CD4-positive, alpha-beta T cell treated with Interleukin-15 for 4 hours (primary cell): ENCODE measurements at places on chromosomes 13 and 19.

- no peak for DNase-seq
Measured at GRCh38 chr13:27813826-27814225, 21.5 kb downstream of the GSX1 start.

DNA sequence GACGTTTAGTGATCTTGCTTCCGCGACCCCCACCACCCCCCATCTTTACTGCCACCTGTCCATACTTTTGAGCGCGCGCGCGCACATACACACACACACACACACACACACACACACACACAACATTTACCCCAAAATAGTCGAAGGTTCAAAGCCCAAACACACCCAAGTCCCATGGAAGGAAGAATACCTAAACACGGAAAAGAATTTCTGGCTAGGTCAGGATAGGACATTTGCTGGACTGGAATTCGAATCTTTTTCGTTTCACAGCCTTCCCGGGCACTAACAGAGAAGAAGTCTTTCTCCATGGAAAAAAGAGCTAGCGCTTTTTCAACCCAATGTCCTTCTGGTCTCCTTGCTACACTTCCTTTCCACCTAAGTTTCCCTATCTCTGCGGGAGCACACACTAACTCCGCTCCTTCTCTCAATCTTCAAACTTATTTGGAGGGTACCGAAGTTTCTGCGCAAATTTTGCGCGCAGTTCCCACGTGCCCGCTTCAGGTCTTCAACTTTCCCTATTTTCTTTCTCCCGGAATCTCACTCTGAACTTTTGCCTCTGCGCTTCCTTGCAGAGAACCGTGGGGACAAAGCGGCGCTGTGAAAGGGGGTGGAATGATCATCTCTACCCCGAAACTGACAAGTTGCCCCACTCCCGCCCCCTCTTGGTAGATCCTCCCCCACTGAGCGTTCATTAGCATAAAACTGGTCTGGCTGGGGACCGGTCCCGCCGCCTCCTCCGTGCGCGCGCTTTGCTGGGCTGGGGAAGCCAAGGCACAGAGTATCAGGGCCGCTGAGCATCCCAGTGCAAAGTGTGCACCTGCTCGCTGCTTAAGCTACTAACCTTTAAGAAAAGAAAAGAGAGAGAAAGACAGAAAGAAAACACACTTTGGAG, 2.7 kb downstream of the DACH1 start:
- no peak for DNase-seq

GRCh38 chr19:52397310-52398080, at the start of gene ZNF528:
ZNF528 (plus strand) TSS chr19:52397849; CDS start chr19:52402014, 4,165 bp downstream.
- DNase-seq, result peak; percentile 93

GRCh38 chr13:113945857-113946408, 27.9 kb downstream of the C13orf46 start:
- no peak for DNase-seq

DNA sequence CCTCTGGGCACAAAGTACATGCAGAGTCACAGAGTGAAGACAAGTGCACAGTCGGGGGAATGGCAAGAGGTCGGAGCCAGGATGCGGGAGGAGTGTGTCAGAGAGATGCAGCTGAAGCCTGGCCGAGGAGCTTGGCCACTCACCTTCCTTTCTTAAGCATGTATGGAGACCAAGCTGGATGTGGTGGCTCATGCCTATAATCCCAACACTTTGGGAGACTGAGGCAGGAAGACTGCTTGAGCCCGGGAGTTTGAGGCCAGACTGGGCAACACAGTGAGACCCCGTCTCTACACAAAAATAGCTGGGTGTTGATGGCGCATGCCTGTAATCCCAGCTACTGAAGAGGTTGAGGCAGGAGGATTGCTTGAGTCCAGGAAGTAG, 67.0 kb downstream of the LATS2 start:
- no peak for DNase-seq

DNA sequence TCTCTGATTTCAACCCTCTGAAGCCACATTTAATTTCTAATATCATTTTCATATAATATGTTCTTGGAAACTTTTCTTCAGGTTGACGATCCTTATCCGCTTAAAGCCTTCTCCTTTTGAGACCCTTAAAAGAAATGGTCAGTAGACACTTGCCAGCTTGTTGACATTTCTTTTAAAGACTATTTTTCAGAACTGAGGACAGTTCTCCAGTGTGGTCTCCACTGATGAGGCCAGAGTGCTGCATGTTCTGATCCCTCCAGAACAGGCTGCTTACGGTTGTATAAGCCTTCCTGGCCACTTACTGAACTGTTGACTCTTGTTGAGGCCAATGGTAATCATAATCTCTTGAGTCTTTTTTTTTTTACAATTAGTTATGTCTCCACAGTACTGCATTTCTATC, 477.3 kb downstream of the FGF9 start:
- no peak for DNase-seq

- DNase-seq, result no peak
Measured at GRCh38 chr13:32910530-32910929, 105.7 kb upstream of the KL start.

- no peak for DNase-seq
Measured at GRCh38 chr13:66855131-66855530, 375.0 kb downstream of the PCDH9 start.

DNA sequence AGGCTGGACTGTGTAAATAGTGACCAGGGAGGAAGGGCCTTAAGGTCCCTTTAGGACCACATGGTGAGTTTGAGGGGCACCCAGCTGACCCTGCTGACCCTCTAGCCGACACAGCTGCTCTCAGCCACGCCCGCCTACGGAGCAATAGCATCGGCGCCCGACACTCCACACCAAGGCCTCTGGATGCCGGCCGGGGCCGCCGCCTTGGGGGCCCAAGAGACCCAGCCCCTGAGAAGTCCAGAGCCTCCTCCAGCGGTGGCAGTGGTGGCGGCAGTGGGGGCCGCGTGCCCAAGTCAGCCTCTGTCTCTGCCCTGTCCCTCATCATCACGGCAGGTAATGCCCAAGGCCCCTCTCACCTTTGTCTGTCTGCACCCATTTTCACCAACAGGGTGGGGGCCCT, 8.6 kb upstream of the PIK3R2 start:
- no peak for DNase-seq

- DNase-seq, result no peak
Measured at GRCh38 chr13:54975676-54976075, 1947.1 kb downstream of the OLFM4 start.

DNA sequence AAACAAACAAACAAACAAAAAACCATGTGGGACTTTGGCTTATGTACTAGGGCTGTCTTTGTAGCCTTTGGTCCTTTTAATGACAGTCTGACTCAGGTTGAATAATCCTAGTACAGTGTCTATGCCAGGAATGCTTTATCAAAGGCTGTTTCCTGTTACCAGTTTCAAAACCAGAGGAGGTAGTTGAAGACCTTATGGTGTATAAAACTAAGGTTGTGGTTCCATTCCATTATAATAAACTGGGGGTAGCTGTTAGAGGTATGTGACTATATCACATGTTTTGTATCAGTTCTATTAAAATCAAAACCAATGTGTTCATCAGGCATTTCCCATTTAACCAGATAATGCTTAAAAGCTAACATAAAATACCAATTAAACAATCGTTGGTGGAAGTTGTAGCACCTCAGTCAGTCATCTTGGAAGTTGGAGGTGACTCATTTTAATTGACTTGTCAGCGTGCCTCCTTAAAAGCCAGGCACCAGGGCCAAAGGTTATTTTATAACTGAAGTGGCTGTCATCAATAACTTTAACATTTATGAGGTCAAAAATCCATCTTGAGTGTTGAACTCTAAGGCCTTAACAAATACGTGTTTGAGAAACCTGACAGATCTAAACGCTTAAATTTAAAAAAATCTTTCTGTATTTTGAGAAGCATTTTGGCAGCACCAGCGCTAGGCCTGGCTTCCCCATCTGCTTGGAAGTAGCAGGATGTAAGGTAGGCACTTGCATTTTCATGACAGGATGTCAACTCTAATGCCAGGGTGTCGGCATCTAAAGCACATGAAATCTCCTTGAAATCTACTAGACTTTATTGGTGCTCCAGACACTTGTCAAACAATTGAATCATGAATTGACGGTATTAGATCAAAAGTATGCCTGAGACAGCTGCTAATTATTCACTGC, 162.5 kb downstream of the LMO7 start:
- no peak for DNase-seq

DNA sequence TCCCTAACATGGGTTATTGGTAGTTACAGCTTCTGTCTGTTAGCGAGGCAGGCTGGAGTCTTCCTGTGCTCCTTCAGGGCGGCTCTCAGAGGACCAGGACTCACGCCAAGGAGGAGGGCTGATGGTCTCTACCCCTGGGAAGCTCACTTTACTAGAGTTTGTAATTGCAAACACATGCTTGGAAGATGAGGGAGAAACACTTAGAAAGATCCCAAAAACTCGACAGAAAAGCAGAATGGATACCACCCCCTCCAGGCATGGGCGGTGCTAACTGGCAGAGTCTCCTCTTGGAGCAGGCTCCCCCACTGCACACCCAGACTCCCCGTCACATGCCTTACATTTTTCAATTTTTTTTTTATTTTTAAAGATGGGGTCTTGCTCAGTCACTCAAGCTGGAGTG, 62.0 kb downstream of the PARP4 start:
- no peak for DNase-seq

DNA sequence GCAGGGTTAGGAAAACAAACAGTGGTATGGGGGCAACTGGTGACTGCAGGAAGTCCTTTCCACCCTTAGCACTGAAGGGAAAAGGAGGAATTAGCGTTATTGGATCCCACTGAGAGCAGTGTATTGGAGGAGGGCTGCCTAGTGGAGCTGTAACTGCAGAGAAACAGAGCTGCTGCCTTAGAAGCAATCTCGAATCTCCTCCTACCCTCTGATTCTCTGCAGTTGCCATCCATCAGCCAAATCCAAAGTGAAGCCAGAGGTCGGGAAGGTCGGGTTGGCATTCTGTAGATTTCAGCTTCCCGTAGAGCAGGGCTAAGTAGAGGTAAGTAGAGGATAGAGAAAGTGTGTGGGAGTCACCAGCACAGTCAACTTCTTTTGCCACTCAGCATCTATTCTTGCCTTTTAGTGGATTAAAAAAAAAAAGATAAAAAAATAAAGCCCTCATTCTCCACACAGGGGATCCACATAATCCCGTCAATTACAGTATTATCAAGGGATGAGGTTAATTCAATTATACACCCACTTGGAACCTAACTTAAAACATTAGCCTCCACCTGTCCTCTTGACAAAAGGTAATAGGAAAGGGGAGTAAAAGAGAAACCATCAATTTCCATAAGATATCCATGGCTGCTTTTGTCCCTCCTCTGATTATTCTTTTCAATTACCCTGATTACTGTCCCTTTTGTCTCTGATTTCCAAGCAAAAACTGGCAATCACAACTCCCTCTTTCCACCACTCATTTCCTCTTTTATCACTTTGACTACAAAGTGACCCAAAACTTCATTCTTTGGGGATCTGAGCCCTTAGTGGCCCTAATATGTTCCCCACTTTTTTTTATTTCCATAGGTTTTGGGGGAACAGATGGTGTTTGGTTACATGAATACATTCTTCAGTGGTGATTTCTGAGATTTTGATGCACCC, 234.7 kb downstream of the RBM26 start:
- no peak for DNase-seq

- no peak for DNase-seq
Measured at GRCh38 chr19:3453840-3454239, 26.5 kb downstream of the SMIM24 start.

DNA sequence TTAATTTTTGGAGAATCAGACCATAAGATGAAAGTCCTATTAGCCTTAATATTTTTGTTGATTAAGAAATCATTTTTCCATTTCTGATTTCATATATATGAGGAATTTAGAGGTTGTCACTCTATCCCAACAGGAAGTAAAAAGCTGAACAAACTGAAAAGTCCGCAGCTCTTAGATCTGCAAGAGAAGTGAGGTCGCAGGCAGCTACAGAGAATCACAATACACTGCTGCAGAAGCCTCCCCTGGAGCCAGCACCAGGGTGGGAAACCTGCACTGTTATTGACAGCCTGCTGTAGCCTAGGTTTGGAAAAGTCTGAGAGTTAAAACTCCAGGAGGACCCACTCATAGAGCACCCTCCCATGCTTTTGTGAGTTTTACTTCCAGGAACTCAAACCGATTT, 29.9 kb downstream of the TNFRSF19 start:
- no peak for DNase-seq

DNA sequence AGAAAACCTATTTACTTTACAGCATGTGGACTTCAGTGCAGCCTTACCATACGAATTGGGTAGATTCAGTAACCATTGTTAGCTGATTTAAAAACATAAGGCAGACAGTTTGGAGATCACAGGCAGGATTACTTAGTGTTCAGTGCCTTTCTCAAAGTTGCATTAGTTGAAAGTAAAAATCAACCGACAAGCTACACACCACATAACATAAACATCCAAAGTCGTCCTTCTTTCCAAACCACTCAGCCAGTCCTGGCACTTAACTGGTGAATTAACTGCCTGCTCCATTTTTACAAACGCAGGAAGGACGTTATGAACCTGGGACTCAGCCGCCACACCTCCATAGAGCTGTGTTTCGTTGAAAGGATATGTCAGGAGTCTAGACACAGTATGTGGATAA, 91.4 kb downstream of the COL4A1 start:
- DNase-seq, result no peak
